Stimulated activated CD4-positive, alpha-beta T cell treated with anti-CD3 and anti-CD28 coated beads, Interleukin-4, amount 100 ng/mL, for 1 hour (primary cell): ENCODE measurements at places on chromosomes 1 and 21.

DNA sequence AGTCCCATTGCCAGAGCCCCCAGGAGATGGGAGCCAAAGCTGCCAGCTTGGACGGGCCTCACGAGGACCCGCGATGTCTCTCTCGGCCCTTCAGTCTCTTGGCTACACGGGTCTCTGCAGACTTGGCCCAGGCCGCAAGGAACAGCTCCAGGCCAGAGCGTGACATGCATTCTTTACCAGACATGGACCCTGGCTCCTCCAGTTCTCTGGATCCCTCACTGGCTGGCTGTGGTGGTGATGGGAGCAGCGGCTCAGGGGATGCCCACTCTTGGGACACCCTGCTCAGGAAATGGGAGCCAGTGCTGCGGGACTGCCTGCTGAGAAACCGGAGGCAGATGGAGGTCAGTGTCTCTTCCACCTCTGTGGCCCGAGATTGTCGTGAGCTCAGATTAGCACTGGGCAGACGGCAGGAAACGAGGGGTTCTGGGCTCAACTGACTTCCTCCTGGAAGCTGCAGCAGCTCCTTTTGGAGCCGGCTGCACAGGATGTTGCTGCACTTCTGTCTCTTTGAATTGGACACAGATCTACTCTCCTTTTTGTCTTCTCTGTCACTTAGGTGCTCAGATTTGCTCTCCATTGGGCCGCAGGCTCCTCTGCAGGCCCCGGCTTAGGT is 68.0 kb downstream of the DISC1 start:
- no peak for DNase-seq

- no peak for DNase-seq
Observed at GRCh38 chr1:76481672-76482071, 385.6 kb upstream of the ST6GALNAC5 start.

- no peak for DNase-seq
Observed at GRCh38 chr1:91830242-91831131, 55.5 kb downstream of the TGFBR3 start.

DNA sequence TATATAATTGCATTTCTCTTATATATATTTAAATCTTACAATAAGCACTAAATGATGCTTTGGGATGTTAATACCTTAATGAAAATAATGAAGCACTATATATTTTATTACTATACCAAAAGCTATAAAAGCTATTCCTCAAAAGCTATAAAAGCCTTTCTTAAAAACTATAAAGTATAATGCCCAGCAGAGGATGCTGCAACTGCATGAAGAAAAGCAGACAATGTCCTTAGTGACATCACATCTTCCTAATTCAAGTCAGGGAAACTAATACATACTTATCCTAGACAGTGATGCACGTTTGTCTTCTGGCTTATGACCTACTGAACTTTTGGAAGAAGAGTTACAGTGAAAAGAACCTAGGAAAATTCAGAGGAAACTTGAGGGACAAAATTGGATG is 13.6 kb upstream of the C1orf185 start:
- DNase-seq, result no peak

GRCh38 chr1:12552951-12553921 is 64.8 kb downstream of the DHRS3 start:
- DNase-seq, result no peak

DNA sequence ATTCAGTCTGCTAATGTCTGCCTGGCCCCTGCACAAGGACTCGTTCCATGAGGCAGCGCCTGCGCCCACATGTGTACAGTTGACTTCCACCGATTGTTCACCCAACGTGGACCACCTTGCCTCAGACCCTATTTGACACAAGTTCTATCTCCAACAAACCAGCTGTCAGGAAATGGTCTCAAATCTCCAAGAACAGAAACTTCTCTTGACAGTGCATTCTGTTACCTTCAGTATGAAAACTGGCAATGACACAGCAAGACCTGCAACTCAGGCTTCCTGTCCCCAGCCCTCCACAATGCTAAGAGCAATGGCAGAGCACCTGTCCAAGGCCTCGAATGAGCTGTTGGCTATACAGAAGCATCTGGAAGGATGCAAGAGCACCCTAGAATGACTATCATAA is 102.3 kb upstream of the CLDN14 start:
- DNase-seq, result no peak

DNA sequence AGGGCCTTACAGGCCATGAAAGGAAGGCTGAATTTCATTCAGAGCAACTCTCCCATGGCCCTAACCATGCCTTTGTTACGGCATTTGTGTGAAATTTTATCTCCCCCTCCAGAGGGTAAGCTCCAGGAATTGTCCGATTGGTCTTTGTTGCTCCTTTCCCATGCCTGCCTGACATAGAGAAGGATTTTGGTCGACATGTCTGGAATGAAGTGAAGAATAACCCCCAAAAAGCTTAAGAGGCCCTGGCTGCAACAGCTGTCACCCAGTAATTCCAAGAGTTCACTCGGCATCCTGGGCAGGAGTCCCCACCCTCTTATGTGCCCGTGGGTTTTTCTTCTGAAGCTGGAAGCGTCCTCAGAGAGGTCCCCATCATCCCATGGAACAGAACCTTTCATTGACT is 20.6 kb downstream of the CDA start:
- no peak for DNase-seq

DNA sequence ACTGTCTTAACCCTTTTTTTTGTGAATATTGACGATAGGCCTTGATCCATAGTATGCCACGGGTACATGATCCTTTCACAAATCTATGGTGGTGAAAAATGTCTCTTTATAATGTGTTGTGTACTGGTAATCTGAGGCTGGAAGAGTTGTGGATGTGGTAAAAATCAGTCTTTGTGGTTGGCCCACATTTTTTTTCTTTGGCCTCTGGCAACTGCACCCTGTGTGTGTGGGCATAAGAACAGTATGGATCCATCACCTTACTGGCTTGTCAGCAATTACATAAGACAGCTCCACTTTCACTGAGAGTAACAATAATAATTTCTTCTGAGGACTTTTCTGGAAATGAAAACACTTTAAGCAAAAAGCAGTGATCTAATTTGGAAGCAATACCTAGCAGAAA is 101.6 kb downstream of the GABPA start:
- DNase-seq, result no peak

DNA sequence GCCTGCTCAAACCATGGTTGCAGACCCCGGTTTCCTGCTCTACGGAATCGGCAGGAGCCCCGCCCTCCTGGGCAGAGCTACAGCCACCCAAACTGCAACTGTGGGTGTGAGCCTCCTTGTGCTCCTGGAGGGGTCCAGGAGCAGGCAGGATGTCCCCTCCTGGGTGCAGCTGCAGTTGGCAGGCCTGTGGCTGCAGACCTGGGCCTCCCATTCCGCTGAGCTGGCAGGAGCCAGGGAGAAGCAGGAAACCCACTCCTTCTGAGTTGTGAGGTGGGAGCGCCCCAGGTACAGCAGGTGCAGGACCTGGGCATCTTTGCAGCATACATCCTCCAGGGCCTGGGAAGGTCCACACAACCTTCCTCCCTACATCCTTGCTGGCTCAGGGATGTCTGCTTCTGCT is 578.7 kb upstream of the USP24 start:
- DNase-seq, result no peak

DNA sequence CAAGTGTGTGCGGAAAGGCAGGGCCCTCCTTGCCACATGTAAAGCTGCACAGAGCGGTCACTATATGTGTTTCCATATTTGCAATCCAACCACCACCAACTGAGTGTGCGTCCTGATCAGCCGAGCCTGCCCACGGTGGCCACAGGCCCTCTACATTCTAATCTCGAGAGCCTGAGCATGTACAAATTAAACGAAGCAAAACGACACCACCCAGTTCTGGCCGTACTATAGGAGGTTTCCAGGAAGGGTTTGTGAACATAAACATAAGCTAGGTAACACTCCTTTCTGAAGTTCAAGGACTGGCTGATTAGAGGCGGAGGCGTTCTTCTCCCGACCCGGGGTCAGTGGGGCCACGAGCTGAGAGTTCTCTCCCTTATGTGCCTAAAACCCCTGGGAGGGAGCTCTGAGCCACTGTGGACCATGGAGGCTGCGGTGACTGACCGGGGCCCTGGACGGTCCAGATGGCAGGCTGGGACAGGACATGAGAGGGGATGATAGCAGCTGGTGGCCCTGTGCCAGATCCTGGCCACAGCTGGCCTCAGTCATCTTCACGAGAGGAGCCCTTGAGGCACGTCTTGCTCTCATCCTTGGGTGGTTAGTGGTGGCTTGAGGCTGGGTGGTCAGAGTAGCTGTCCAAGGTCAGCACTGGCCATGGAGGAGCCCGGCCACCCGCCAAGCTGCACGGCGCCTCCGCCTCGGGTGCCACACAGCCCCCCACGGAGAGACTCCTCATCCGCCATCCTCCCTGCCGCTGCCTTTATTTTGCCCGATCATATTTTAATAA is 39.1 kb upstream of the TRAPPC10 start:
- no peak for DNase-seq
